Thymus (tissue), 14 donors: ENCODE measurements at places on chromosomes 1 and 21. TPM values are rescaled to one million over a fixed set of nuclear protein-coding genes. Genes with fewer than 3 reads are reported as not detected.

DNA sequence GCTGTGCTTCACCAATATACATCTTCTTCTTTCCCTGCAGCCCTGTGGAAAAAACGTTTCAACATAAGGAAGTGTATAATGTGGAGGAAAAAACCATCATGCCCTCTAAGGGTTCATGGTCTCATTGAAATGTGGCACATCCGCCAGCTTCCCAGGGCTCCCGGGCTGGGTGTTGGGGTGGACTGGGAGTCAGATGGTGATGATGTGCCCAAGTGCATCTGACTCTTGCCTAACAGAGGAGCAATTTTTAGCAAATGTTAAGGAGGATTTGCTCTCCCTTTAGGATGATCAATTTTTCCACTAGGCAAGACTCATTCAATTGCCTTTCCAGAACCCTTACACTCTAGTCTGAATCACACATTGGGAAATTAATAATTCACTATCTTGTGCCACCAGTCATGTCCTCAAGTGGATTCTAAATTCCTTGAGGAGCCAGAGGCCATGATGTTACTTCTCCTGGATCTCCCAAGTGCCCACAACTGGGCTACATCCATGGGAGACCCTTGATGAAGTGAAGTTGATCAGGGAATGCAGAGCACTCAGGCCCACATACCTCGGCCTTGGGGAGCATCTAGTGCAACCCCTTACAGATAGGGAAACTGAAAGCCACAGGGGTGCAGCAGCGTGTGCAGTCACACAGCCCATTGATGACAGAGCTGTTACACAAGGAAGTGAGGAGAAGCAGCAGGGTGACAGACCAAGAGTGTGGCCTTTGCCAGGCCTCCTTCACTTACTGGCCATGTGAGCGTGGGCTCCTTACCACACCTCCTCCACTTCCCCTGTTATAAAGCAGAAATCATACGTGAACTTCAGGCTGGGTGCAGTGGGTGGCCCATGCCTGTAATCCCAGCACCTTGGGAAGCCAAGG is 100.0 kb upstream of the SLC44A3 start:
- DNase-seq: no peak

Gene IL10RB
- 38.2 TPM for total RNA-seq

DNA sequence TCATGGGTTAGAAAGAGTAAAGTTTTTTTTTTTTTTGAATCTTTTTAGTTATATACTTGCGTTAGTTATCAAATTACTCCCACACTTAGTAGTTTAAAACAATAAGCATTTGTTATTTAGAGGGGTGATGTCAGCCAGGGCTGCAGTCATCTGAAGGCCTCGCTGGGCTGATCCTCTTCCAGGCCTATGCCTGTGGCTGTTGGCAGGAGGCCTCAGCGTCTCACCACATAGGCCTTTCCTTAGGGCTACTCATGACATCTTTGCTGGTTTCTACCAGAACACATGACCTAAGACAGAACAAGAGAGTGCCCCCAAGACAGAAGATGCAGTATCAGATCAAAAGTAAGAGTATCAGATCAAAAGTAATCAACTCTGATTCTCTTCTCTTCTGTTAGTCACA is 167.4 kb downstream of the HHAT start:
- DNase-seq: no peak

- DNase-seq: no peak
Measured at GRCh38 chr1:110087812-110088738, 17.6 kb upstream of the ALX3 start.

GRCh38 chr1:189804352-189804751 is 673.3 kb downstream of the BRINP3 start:
- no peak for DNase-seq

Gene NEGR1
- 2.8 TPM for total RNA-seq

Gene MYBPH
- total RNA-seq: 0.99 TPM

Gene VCAM1
- 63.3 TPM for total RNA-seq

DNA sequence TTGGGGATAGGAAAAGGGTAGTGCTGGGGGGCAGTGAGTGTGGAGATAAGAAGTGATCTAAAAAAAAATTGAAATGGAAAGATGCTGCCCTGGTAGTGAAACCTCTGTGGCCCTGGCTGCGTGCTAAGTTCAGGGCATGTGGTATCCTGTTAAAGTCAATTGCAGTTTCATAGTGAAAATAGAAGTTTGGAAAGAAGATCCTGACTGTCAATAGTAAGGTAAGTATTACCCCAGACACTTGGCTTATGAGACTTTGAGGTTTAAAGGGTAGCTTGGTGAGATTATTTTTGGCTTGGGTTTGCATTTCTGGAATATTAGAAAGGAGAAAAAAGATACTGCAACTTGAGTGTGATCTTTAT is 6.8 kb downstream of the ARID1A start:
- no peak for DNase-seq

DNA sequence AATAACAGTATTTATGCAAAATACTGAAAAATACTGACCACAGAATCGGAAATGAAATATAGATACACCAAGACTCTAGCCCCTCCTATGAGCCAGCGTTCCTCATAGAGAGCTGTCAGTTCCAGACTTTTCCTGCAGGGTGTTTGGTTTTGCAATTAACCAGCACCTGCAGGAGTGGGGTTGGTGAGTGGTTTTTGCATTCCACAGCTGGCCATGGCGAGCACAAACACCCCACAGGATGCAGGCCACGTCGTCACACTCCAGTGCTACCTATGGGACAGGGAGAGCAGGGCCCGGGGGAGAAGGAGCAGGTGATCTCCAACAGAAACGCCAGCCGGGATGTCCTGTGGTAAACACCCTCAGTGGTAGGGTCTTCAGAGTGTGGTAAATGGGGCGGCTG is 94.1 kb downstream of the ERG start:
- no peak for DNase-seq

- DNase-seq: no peak
Measured at GRCh38 chr1:45892068-45892785, 88.8 kb downstream of the MAST2 start.

- DNase-seq: no peak
Measured at GRCh38 chr1:156707417-156708217, 2.2 kb upstream of the CRABP2 start.

GRCh38 chr21:31136891-31137290 is 98.6 kb upstream of the KRTAP19-8 start:
- DNase-seq: no peak

GRCh38 chr1:27816921-27817630 is 13.5 kb upstream of the PPP1R8 start:
- no peak for DNase-seq

DNA sequence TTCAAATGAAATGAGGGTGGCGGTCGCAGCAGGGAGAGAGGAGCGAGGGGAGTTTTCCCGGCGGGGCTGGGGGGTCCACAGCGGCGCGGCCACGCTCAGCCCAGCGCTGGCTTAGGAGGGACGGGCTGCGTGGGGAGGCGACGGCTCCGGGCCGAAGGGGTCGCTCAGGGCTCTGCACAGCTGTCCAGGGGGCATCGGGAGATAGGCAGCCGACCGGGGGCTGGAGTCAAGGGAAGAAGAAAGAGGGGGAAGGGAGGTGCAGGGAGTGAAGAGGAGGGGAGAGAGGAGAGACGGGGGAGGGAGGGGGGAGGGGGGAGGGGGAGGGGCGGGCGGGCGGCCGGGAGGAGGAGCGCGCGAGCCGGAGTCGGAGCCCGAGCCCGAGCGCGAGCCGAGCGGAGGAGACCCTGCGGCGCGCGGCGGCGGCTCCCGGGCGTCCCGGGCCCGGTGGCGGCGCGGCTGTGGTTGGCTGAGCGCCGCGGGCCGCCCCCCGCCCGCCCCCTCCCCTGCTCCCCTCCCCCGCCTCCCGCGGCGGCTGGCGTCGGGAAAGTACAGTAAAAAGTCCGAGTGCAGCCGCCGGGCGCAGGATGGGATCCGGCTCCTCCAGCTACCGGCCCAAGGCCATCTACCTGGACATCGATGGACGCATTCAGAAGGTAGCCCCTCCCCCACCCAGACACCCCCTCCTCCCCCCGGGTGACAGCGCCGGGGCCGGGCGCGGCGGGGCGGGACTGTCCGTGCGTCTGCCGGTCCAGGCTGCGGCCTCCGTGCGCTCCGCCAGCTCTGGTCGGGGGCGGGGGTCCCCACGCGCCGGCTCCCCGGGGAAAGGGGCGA is at the start of gene PDE9A:
PDE9A (plus strand) TSS at position 391 of the 831 bp plus-strand sequence; CDS start at position 585, 194 bp downstream.
- peak; percentile 29 for DNase-seq

DNA sequence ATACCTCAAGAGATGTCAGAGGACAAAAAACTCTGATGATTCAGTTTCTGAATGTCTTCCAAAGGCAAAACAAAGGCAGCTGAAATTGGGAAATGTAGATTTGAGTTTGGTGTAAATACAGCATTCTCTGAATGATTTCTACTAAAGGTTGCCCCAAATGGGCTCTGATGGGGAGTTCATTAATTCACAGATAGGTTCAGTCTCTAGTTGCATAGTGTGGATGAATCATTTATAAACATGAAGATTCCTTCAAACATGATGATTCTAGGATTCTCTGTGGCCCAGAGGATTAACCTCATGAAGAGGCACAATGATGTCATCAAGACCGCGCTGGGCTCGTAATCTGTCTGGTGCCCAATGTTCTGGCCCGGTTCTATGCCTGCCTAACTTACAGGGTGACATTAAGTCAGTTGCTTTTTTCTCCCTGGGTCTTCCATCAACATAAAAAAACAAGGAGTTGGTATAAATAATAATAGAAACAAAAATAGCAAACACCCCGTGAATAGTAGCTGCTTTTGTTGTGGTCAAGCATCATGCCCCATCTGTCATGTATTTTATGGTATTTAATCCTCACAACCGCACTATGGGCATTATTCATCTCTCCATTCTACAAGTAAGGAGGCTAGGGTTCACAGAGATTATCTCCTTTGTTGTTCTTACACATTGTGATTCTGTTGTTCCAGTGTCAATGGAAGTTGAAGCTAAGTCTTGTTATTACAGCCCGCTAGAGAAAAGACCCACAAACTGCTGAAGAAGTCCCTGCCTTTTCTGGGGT is 509.6 kb upstream of the USP24 start:
- no peak for DNase-seq

DNA sequence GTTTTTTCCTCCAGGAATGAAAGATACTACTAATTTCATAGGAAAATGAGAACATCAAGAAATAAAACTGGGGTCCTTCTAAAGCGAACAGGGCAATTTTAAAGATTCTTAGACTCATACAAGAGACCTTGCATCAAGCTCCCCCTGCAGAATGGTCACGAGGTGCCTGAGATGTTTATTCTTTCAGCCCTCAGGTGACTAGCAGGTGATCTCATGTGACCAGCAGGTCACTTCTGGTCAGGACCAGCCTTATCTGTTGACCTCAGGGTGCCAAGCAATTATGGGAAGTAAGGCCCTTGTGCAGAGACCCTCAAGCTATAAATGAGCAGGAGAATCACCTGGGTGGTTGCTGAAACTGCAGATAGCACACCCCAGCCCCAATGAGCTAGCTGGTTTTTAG is 20.6 kb upstream of the TMEM51 start:
- no peak for DNase-seq

- no peak for DNase-seq
Measured at GRCh38 chr1:88399690-88400089, 284.4 kb upstream of the PKN2 start.

DNA sequence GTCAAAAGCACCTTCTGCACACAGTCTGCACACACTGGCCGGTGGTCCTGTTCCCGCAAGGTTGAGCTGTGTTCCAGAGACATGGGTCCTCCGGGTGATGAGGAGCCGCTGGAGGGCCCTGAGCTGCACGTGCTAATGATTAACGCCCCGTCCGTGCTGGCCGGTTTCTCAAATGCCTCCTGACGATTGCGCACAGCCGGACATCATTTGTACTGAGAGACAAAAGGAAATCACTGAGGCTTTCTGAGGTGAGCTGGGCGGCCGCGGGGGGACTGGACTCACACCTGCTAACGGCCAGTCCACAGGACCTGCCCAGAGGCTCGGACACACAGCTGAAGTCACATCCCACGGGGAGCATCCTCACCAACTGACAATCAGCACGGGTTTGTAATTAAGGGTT is 29.2 kb downstream of the POFUT2 start:
- no peak for DNase-seq

DNA sequence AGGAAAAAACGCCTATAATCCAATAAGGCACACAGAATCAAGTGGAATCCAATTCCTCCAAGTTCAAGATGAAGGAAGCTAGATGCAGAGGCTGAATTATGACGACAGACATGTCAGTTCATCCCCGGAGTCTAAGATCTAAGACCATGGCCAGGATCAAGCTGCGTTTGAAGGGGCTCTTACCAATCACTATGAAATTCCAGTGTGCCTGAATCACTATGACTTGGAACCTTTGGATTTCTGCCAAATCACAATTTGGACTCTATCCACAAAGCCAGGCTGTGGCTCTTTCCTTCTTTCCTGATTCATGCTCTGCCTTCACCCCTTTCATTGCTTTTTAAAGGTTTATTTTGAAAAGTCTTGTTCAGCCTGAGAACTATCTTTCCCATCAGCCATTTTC is 17.1 kb downstream of the OLIG2 start:
- no peak for DNase-seq

GRCh38 chr1:64122588-64122987 is 80.8 kb upstream of the UBE2U start:
- no peak for DNase-seq

Gene PTPN7
- 114 TPM for total RNA-seq

Gene PTGER3
- total RNA-seq: 0.57 TPM

DNA sequence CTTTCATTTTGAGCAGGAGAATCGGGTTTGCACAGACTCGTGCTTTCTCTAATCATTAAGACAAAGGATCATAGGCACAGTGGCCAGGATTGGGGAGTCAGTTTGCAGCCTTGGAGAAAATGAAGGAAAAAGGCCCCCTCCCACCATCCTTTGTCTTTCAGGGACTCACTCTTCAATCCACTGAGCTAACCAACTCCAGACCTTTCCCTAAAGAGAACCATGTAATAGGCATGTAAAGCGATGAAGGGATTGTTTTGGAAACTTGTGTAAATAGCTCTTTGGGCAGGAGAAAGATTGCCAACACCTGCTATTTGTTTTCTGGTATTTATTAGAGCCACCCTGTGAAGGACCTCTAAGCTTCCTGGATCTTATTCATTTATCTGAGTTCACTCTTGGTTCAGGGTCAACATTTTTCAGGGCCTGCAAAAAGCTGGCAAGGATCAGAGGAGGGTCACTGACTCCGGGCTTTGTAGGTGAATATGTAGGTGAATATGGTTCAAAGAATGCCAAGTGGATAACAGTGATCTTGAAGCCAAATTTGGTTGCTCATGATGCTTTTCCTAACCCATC is 192.6 kb upstream of the FGGY start:
- DNase-seq: no peak

- no peak for DNase-seq
Measured at GRCh38 chr1:229287267-229287666, 16.4 kb downstream of the RAB4A start.

DNA sequence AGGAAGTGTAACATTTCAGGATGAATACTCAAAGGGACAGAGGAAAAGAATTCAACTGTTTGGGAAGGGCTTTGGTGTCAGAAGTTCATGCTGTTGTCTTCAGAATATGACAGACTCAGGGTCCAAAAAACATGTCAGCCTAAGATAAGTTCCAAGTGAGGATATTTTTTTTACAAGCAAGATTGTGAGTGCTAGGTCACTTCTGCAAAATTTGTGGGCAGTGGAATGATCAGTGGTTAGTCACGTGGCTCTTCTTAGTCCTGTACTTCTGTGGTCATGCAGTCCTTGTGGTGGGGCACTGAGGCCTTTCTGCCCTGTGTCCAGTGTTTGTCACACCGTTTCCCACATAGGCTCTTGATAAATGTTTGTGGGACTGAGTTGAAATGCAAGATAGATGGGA is 5.2 kb downstream of the RGL1 start:
- DNase-seq: no peak
